ENCODE measurements at places on chromosomes 7 and 10.

DNA sequence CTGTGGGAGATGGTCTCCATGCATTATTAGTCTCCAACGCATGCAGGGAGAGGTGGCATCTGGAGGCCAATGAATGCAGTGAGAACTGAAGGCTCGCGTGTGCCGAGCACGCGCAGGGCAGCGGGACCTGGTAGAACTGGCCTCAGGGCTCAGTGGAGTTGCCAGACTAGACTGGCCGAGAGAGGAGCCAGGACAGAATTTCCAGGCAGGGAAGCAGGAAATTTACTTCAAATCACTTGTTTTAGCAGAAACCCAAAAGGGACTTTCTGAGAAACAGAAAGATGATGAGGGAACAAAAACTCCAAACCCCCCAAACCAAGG, 311.0 kb upstream of the IMMP2L start:
- no peak for DNase-seq

DNA sequence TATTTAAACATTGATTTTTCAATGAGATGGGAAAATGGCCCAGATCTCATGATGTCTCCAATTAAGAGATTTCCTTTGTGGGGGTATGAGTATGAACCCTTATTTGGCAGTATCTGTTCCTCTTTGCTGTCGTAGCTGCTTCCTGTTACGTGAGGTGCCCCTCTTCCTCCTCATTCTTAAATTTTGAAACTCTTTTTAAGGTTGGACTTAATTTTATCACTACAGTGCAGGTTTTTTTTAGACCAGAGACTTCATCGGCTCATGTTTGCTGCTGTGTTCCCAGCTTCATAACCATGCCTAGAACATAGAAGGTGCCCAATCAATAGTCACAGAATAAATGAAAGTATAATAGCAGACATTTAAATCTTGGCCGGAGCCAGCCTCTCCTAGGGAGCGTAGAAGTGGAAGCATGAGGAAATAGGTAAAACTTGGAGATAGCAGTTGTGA, 2.4 kb downstream of the MIOS start:
- no peak for DNase-seq

GRCh38 chr10:100745882-100746783, 751 bp downstream of the PAX2 start:
- no peak for DNase-seq

DNA sequence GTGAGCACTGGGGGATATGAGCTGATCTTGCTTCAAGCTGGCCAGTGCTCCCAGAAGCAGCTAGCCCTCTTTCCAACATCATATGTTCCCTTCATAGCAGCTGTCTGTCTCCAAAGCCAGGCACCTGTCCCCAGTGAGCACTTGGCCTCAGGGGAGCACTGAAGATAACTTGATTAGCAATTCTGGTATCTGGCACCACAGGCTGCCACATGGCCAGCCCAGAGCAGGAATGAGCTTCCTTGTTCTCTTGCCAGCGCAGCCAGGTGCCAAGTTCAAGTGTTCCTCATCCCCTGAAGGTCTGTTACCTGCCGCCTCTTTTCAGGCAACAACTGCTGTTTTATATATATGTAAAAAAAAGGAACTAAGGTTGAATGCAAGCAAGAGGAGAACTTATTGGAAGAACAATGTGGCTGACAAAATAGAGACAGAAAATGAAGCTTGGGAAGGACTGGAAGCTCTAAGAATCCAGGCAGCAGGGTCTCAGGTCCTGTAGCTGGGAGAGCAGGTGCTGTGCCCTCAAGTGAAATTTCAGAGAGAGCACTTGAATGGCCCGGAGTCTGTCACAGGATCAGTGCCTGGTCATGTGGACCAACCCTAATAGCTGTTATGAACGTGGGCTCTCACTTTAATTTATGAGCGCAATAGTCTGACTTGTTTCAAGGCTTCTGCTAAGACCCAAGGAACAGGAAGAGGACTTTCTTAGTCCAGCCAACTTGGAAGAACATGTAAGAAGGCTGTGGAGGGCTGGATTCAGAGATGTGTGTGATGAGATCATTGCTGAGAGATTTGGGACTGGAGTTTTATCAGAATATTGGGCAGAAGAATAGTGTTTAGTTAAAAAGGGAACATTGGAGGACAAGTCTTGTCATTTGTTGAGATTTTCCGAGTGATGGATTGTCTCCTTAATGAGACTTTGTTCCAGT, 267.2 kb downstream of the GLRX3 start:
- no peak for DNase-seq

DNA sequence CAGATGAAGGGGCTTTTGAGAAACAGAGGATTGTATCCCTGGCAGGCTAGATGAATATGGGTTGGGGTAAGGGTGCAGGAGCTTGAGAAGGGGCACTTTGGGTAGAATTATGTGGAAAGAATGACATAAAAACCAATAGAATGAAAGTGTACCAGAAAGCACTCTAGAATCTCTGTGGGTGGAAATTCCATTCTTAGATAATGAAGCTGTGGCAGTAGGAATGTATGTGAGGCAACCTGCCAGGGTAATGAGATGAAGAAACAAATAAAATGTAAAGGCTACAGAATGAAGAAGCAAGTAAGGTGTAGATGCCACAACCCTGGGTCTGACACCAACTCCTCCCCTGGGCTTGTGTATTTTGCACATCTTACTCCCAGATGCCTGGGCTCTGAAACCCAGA, 16.8 kb downstream of the NOBOX start:
- DNase-seq: no peak

GRCh38 chr7:35450456-35451214, 196.7 kb upstream of the TBX20 start:
- DNase-seq: peak; percentile 11

DNA sequence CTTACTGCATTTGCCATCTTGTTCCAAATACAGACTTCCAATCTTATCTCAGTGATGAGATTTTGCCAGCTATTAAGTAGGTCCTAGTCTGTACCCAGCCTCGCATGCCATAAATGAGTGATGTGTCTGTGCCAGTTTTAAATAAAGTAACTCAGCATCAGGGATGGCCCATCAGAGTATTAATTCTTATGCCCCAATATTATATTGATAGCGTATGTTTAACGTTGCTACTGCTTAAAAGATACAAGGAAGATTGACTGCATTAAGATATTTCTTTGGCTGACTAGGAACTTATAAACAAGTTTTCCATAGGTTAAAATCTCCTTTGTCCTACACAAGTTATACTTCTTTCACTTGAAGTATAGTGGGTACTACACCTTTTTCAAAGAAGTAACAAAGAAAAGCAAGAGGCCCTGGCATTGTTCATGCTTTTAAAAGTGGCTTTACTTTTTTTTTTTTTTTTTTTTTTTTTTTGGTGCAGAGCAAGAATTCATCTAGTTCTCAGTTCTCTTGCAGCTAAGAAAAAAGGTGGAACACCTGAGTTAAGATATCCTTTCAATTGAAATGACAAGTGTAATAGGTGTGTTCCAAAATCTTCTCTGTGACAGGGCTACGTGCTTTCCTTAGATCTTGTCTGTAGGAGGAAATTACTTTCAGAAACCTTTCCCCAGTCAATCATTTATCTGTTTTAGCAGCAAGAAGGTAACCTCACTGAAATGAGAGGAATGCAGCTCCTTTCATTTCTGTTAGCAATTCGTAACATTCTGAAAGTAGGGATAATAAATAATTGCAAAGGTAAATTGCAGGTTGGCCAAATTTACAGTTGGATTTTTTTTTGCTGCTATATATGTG, 245.0 kb downstream of the CELF2 start:
- DNase-seq: no peak

DNA sequence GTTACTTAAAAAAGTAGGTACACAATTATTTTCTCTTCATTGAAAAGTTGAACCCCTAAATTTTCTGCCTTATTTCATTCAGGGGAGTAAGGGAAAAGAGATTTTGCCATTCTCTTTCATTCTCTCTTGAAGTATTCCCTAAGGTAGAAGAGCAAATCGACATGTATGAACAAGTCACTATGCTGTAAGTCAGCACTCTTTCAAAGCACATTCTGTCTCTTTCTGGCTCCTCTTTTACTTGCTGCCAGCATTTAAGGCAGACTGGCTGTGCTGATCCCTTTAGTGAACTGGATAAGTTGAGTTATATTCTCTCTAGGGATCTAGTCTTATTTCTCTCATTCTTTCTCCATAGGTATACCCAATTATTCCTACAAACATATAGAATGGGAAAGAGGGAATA, 222.3 kb upstream of the ZWINT start:
- DNase-seq: no peak

- no peak for DNase-seq
These were observed 172.8 kb downstream of the TRIL start for GRCh38 chr7:28785041-28785995.

- DNase-seq: no peak
These were observed 760 bp downstream of the CBX3 start for GRCh38 chr7:26202019-26202990.

GRCh38 chr7:2945171-2945570, 98.5 kb downstream of the CARD11 start:
- no peak for DNase-seq

- DNase-seq: no peak
These were observed 9.3 kb downstream of the DAGLB start for GRCh38 chr7:6438427-6438826.

- DNase-seq: no peak
These were observed 295.9 kb upstream of the ZNF32 start for GRCh38 chr10:43944381-43945093.

GRCh38 chr10:117684672-117685211, 142.2 kb downstream of the EMX2 start:
- DNase-seq: no peak

- no peak for DNase-seq
These were observed 91.3 kb upstream of the KCTD7 start for GRCh38 chr7:66537380-66537779.

All from foreskin melanocyte (primary cell).